DND-41 (cell line): ENCODE measurements at places on chromosomes 11 and 22.
A peak's percentile ranks its signal among the peaks of the same experiment; 100 is the strongest.

DNA sequence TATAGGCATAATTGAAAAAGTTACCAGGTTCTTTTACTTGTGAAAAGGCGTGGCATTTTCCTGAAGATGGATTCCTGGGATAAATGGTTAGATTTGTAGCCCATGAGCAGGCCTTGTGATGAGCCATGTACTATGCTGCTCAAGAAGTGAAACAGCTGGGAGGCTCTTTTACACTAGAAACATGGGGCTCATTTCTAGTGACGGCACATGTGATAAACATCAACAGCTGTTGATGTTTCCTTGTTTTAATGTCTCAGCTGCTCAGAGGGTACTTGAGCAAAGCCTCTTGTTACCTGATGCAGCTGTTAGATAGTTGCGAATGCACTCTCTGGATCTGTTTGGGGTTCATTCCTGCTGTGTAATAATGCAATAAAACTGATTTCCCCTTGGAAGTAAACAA, 396.8 kb downstream of the GUCY1A2 start:
- DNase-seq = no peak

- DNase-seq = no peak
Observed at GRCh38 chr11:1129611-1130160, 28.1 kb upstream of the MUC5AC start.

DNA sequence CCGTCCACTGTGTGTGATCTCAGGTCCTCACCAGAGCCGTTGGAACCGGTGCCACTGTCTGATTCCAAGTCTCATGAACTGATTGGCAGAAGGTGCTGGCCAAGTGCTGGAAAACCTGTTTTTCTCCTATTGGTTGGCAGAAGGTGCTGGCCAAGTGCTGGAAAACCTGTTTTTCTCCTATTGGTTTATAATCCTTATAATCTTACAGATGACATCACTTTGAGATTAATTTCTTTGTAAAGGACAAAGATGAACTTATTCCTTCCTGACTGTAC, 1106.3 kb downstream of the BRD1 start:
- no peak for DNase-seq

DNA sequence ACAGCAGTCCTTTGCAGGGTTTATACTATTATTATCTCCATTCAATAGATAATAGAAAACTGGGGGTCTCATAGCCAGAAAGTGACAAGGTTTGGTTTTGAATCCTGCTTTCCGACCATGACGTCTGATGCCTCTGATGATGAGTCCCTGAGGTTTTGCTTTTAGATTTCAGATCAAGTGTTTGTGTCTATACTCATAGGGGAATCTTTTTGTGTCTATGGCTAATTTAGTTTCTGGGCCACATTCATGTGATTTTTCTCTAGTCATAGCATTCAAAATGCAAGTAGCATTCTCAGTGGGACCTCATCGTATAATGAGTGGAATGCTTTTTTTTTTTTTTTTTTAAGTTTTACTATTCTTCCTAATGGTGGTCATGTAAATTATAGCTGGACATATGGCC, 72.9 kb downstream of the TNRC6B start:
- no peak for DNase-seq

GRCh38 chr11:1760351-1761109, 3.2 kb downstream of the CTSD start:
- DNase-seq = no peak

DNA sequence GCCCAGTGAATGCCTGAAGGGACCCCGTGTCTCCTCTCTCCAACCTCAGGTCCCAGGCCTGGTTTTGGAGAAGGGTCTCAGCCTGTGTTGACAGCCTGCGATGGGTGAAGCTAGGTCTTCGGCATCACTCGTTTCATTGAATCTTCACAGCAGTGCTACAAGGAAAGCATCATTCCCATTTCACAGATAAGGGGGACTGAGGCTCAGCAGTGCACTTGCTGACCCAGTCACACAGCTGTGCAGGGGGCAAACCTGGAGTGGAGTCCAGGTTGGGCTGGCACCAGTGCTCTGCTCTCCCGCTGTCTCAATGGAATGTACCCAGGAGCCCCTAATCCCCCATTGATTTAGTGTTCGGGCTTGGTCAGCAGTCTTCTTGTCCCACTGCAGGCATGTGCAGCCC, 10.9 kb upstream of the YWHAH start:
- DNase-seq = no peak

DNA sequence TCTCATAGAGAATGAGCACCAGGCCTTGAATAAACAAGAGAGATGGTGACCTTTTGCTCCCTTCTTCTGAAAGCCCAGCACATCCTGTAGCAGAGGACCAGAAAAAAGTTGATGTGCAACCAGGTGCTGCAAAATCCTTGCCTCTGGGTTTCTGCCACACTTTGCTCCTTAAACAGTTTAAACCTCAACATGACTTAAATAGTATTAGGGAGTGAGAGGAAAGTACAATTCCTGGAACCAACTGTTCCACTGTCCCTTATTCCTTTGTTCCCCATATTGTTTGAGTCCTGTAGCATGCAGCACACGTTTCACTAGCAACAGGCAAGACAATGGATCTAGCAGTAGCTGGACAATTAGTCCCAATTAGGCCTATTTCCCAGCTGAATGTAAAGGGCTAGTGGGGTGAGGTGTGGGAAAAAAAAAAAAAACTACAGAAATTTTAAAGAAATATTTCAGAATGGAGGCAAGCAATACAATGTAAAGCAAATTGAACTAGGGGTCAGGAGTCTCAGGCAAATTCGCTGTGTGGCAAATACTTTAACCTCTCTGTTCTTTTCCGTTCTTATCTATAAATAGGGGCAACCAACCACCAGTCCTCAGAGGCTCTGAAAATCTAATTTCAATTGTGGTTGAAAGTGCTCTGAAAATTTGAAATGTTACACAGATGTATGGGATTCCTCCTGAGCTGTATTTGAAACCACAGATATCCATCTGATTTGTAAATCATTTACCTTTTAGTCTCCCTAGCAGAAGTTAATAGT, 6.6 kb downstream of the MPPED2 start:
- DNase-seq = no peak

DNA sequence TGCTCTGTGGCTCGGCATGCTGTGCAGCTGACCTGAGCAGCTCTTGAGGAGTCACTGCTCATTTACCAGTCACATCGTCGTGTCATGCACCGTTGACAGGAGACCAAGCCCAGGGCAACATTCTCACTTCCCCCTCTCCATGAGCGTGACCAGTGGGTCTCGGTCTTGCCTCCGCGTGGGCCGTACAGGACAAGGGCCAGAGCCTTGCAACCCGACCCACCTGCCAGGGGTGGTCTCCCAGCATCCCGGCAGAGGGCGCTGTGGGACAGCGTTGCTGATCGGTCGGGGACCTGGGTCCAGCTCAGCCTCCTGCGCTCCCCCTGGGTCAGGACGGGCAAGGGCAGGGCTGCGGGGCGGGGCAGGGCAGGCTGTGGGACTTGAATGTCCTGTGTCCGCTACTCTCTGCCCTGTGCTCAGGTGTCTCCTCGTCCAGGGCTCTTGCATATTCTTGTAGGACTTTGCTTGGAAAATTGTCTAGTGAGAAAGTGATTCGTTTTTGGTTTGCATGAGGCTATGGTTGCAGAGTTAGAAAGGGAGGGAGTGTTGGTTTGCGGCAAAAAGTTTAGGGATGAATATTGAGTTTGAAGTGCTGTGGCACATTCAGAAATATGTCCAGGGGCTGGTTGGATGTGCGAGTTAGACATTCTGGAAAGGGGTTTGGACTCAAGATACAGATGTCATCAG, 16.2 kb downstream of the EIF4G2 start:
- peak; percentile 70 for DNase-seq

GRCh38 chr11:76587820-76588454, 82.6 kb downstream of the LRRC32 start:
- no peak for DNase-seq

- DNase-seq = no peak
Observed at GRCh38 chr11:41497974-41498373, 38.5 kb upstream of the LRRC4C start.

GRCh38 chr11:113831314-113831713, 44.1 kb downstream of the USP28 start:
- no peak for DNase-seq

DNA sequence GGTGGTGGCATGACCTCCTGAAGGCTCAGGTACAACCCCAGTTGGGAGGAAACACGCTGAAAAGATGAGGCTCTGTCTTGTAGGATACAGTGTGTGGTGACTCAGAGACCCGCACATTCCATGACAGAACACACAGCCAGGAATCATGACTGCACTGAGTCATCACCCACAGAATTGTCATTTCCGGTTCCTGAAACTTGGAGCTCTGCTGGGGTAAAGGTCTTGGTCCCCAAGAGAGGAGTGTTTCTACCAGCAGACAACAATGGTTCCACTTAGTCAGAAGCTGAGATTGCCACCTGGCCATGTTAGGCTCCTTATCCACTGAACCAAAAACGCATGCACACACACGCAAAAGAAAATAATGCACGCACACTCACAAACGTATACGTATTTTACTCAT, 31.5 kb upstream of the CYB5R3 start:
- no peak for DNase-seq

GRCh38 chr11:134275534-134276395, at the start of gene GLB1L3:
GLB1L3 (plus strand) TSS chr11:134276379; CDS start chr11:134276741, 362 bp downstream.
- peak; percentile 83 for DNase-seq

- DNase-seq = no peak
Observed at GRCh38 chr11:86671531-86672006, 847 bp downstream of the ME3 start.

GRCh38 chr11:34419158-34419557, 19.6 kb upstream of the CAT start:
- DNase-seq = no peak

GRCh38 chr11:66467756-66468155, 1.1 kb downstream of the PELI3 start:
- DNase-seq = peak; percentile 43

- DNase-seq = no peak
Observed at GRCh38 chr11:101470419-101470818, 113.4 kb downstream of the TRPC6 start.

GRCh38 chr11:68966894-68967780, 13.6 kb downstream of the MRGPRD start:
- DNase-seq = no peak

DNA sequence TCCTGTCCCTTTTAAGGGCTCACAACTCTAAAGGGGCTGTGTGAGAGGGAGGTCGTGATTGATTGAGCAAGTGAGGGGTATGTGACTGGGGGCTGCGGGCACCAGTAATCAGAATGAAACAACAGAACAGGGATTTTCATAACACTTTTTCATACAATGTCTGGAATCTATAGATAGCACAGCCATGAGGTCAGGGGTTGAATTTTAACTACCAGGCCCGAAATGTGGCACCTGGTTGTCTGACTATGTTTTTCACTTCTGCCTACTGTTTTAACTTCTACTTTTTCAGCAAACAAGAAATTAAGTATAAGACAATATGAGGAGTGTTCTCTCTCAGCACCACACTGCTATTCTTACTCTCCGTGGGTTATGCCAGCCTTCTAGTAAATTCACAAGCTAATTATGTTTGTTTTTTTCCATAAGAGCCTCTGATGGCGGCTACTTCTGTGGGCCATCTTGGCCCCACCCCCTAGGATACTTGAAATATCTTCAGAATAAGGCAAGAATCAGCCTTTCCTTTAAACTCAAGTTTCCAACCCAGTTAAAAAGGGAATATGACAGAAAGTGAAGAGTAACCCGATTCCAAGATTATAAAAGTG, 552.8 kb upstream of the CHORDC1 start:
- no peak for DNase-seq

GRCh38 chr11:85735876-85736460, 50.0 kb upstream of the CCDC89 start:
- DNase-seq = no peak

DNA sequence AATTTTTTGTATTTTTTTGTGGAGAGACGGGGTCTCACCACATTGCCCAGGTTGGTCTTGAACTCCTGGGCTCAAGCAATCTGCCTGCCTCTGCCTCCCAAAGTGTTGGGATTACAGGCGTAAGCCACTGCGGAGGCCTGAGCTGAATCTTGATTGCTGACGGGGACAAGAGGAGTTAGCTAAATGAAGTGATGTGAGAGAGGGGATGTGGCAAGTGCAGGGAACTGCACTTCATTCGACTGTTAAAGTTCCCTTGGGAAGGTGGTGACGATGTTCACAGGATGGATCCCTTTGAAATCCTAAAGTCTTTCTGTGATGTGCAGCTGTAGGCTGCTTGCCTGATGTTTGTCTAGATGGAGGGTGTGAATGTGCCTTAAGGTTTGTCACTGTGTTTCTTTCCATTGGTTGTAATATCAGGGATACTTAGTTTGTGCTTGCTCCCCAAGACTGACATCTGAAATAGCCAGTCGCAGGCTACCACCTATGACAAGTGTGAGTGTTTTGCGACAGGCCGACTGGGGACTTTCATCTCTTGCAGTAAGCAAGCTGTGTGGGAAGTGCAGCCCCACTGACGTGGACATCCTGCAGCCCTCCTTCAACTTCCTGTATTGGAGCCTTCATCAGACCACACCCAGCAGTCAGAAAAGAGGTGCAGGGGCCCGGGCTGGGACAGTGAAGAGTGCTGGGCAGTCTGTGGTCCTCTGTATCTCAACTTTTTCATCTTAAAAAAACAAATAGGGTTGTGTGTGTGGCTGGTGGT, 19.6 kb upstream of the CCDC134 start:
- peak; percentile 71 for DNase-seq

DNA sequence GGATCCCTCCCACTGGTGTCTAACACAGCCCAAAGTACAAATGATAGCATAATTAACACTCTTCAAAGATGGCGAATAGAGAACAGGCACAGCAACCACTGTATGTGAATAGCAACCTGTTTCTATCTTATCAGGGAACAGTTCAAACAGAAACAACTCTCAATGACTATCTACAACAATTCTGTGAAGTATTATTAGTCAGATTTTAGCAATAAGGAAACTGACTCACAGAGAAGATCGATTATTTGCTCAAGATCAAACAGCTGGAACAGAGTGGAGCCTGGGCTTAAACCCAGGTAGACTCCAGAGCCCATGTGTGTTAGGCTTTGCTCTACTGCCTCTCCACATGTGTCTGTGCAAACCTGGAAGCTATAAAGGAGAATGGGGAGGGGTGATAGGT, 88.7 kb downstream of the C11orf58 start:
- no peak for DNase-seq

GRCh38 chr22:37747080-37747714, 50.3 kb downstream of the TRIOBP start:
- no peak for DNase-seq

DNA sequence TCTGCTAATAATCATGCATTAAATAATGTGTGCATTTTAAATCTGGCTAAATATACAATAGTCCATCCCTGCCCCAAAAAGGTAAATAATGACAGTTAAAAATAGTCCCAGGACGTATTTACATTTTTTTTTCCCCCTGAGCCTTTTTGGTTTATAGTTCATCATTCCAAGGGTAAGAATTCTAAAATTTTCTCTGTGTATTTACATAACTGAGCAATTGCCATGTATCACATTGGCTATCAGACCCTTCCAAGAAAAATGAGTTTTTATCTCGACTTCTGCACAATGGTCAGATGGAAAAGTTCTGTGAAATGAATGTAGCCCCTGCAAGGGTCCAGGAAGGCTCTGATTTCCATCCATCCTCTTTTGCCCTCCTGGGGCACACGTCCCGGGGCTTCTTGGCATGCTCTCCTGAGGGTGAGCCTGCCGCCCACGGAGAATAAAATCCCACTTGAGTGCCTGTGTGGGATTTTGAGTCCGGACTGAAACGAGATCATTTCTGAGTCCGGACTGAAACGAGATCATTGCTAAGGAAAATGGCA, 94.1 kb upstream of the ANO1 start:
- DNase-seq = no peak
